ENCODE measurements at places on chromosomes 5 and 9.

- no peak for DNase-seq
These were observed 52.9 kb downstream of the GDNF start for GRCh38 chr5:37786862-37787519.

- no peak for DNase-seq
These were observed 510.5 kb downstream of the LRRC70 start for GRCh38 chr5:63089147-63089546.

- no peak for DNase-seq
These were observed 23.1 kb downstream of the MLLT3 start for GRCh38 chr9:20599195-20599594.

DNA sequence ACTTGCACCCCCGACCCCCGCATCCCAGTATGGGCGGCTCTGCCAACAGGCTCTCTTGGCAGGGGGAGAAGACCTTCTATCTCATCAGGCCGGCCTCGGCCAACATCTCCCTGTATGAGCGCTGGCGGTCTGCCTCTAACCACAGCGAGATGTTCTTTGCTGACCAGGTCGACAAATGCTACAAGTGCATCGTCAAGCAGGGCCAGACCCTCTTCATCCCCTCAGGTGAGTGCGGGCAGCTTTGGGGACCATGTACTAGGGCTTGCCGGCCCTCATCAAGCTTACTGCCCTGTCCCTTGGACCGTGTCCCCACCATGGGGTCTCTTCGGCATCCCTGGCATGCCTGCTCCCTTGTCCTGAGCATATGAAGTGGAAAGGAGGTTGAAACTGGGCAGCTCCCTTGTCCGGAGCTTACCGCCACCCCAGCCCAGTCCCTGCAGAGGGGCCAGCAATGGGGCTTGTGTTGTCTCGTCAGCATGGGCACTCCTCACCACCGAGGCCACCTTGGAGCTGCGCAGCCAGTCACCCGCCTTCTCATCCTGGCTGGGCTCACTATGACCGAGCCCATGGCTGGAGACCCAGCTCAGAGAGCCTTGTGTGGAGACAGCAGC, 78.1 kb downstream of the PHF2 start:
- DNase-seq = no peak

DNA sequence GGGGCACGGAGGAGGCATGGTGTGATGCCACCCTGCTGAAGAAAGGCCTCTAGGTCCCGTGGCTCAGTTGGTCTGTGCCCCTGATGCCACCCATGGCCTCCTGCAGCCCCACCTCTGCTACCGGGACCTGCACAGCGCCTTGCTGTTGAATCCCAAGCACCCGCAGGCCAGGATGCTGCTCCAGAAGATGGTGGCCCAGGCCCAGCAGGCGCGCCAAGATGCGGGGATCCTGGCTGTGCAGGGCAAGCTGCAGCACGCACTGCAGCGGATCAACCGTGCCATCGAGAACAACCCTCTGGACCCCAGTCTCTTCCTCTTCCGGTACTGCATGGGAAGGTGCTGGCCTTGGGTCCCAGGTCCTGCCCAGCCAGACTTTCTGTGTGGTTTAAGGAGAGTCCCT, 7.1 kb downstream of the TTC16 start:
- no peak for DNase-seq

GRCh38 chr5:179311091-179311470, 34.2 kb downstream of the ADAMTS2 start:
- no peak for DNase-seq

GRCh38 chr9:17571825-17572224, 7.0 kb upstream of the SH3GL2 start:
- DNase-seq = no peak

DNA sequence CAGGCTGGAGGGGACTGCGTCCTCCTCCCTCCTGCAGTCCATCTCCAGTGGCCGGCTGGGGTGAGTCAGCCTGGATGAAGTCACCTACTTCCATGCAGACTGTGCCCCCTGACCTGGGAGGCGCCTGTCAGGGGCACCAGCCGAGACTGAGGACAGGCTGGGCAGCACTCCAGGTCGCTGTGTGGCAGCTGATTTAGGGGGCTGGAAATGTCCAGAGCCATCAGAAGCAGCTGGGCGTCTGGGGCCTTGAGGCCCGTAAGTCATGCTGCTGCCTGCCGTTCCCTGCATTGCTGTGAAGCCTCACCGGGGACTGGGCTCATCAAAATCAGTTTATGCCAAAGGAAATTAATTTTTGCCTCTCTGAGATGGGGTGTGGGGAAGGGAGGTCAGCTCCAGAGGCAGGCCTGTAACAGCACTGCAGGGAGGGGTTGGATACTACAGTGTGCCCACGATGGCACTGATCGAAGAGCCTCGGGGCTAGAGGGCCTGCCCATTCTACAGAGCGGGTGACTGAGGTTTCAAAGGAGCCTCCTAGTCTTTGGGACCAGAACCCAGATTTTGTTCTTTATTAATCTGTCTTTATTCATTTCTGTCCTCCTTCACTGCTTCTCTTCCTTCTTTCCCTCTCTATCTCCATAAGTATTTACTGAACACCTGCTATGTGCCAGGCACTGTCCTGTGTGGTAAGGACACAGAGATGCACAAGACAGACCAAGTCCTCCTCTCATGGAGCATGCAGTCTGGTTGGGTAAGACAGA, 70.4 kb upstream of the PSD2 start:
- no peak for DNase-seq

GRCh38 chr9:137374131-137374845, 48.7 kb downstream of the EXD3 start:
- no peak for DNase-seq

- DNase-seq = no peak
These were observed 263.9 kb downstream of the SPOCK1 start for GRCh38 chr5:137234973-137235943.

DNA sequence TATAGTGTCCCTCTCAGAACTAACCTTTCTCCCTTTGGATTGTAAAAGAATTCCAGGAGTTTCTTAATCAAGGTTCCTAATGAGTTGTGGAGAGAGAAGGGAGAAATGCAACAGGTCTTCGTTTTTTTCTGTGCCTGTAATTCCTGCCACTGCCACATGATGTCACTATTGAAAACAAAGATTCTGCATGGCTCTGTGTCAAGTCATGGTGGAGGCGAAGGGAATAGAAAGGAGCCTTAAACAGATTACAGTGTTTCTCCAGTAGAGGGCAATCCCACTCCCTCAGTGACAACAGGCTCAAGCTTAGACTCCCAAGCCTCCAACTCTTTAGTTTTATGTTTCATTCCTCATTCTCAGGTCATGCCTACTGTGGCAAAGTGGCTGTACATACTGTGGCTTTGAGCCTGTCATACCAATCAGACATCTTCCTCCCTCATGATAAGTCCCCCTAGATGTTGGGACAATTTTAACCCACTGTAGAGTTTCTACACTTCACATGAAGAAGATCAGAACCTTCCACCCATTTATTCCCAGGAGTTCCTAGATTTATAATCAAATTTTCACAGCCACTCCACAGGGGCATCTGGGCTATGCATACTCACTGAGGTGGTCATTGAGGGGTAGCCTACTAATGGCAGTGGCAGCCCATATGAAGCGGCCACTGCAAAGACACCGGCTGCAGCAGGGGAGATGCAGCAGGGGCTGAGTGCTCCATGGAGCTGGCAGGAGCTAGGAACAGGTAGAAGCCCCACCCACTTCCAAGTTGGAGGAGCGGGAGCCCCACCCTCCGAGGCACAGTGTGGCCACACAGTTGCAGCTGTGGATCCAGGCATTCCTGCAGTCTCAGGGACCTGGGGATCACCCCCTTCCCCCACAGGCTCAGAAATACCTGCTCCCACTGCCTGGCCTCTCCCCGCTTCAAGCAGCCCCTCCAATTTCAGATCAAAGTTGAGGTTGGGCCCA, 97.4 kb upstream of the TRIM32 start:
- peak; percentile 1 for DNase-seq

- DNase-seq = no peak
These were observed 26.8 kb downstream of the C5orf15 start for GRCh38 chr5:133941456-133942196.

DNA sequence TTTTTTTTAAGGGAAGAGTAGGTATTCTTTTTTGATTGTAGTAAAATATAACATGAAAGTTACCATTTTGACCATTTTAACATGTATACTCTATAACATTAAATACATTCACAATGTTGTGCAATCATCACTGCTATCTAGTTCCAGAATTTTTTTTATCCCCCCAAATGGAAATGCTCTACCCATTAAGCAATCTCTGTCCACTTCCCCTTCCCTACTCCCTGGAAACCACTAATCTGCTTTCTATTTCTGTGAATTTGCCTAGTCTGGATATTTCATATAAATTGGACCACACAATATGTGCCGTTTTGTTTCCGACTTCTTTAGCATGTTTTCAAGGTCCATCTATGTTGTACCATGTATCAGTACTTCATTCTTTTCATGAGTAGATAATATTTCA, 429.5 kb downstream of the TLE1 start:
- no peak for DNase-seq

DNA sequence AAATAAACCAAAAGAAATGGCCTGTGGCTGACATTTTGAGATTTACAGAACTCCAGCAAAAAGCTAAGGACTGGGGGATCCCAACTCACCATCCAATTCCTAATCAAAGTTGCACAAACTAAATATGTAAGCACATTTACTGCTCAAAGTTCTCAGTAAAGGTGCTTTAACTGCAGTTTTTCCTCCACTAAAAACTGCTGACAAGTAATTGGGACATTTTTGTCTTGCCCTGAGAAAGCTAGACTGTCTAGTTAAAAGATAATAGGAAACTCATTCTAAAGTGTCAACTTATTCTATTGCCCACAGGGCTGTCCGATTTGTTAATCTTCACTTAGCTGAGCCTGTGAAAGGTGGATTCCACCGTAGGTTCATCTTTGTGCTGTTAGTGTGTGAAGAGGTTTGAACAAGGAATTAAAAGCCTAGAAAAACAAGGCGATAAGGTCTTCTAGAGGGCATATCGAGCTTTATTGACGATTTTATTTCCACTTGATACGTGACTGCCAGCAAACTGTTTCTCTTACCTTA, 1.0 kb downstream of the DOCK8 start:
- no peak for DNase-seq

GRCh38 chr5:86626149-86626548, 8.4 kb downstream of the COX7C start:
- no peak for DNase-seq

DNA sequence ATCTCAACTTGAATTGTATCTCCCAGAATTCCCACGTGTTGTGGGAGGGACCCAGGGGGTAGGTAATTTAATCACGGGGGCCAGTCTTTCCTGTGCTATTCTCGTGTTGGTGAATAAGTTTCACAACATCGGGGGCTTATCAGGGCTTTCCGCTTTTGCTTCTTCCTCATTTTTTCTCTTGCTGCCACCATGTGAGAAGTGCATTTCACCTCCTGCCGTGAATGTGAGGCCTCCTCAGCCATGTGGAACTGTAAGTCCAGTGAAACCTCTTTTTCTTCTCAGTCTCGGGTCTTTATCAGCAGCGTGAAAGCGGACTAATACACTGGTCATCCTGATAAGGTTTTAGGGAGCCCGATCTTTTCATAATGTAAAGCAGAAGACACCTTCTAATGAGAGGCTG, 687.0 kb upstream of the FTMT start:
- DNase-seq = no peak

DNA sequence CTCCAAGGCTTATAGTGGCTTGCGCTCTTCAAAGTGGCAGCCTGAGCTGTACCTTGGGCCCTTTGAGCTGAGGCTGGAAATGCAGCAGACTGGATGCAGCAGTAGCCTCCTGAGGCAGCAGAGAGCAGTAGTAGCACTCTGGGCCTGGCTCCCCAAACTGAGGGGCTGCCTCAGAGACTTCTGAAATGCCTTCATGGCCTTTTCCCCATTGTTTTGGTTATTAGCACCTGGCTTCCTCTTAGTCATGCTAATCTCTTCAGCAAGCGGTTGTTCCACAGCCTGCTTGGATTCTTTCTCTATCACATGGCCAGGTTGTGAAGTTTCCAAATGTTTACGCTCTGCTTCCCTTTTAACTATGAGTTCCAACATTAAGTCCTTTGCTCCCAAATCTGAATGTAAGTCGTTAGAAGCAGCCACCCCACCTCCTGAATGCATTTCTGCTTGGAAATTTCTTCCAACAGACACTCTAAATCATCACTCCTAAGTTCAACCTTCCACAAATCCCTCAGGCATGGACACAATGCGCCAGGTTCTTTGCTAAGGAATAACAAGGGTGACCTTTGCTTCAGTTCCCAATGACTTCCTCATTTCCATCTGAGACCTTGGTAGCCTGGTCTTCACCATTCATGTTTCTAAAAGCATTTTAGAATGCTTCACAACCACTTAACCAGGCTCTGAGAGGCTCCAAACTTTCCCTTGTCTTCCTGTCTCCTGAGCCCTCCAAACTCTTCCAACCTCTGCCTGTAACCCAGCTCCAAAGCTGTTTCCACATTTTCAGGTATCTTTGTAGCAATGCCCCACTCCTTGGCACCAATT, 145.8 kb downstream of the ZDHHC21 start:
- DNase-seq = no peak

DNA sequence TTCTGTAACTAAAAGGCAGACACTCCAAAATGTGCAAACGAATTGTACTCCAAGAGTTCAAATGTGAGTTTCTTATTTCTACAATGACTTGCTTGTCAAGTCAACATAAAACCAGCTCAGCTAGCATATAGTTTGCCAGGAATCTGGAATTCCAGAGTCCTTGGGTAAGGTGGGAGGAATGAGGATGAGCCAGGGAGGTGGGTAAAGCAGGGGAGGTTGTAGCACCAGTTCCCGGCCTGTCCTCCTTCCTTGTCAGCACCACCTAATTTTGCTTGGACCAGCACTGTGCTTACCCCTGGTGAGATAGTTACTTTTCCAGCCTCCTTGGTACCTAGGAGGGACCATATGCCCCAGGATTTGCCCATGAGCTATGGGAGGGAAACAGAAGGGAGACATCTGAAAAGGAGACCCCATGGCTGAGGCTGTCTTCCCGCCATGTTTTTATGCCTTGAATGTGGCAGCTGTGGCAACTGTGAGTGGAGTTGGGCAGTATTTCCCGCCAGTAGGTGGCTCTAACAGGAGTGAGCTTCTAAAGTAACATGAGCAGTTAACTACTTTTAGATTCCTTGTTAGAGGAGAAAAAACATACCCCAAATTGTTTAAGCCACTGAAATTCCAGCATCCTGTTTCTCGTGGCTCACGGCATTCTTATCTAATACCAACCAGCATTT, 302.5 kb downstream of the TENT4A start:
- DNase-seq = no peak

- DNase-seq = no peak
These were observed 91.2 kb downstream of the RIC1 start for GRCh38 chr9:5720151-5720550.

DNA sequence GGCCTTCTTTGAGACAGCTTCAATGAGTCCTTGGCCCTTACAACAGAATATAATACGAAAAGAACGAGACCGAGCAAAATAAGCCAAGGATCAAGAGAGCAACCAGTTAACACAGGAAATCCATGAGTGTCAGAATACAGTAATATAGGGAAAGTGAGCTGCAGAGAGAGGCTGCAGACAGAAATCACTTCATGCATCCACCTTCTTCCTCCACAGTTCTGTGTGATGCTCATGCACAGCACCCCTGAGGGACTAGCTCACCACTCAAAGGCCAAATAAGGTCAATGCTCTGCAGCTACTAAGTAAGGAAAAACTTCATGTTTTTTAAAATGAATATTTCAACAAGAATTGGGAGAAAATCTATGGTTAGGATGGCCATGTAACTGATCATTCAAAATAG, 257.1 kb downstream of the MCTP1 start:
- DNase-seq = no peak

- DNase-seq = no peak
These were observed 34.8 kb downstream of the ATP6V0E1 start for GRCh38 chr5:173018358-173018757.

Data from stimulated activated CD4-positive, alpha-beta T cell treated with anti-CD3 and anti-CD28 coated beads, TNF-alpha, amount 100 ng/mL, for 24 hours (primary cell).